ENCODE measurements at places on chromosomes 11 and 22. TPM values are rescaled to one million over a fixed set of nuclear protein-coding genes. Genes with fewer than 3 reads are reported as not detected.

GRCh38 chr11:122246874-122247273 lies 130.9 kb upstream of the BLID start:
- DNase-seq = no peak

DNA sequence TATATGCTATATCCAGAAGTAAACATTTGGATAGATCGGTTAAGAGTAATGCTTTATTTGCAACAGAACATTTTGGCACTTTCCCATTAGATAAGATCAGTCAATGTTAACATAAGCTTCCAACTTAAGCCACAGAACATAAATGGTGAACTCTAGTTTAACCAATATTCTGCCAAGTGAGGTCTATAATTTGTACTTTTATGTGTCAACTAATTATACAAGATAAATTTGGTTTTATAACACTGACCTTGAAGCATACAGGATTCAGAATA lies 23.5 kb upstream of the BLID start:
- no peak for DNase-seq

DNA sequence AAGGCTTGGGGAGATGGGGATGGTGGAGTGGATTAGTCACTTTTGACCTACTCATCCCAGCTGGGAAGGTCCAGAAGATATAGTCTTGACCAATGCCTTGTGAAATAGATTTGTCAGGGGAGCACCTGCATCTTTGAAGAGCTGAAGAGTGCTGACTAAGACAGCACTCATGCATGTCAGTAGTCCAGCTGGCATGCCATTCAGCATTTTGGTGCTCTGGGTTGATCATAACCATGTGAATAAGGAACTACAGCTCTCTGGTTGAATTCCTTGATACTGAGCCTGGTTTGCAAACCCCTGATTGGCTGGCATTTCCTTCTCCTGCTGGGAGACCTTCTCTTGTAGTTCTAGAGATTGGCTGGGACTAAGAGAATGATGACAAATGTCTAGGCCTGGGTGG lies 106.8 kb upstream of the ALX4 start:
- no peak for DNase-seq

The CABP2 gene
- not detected for total RNA-seq

The PRRG4 gene
- total RNA-seq = 0.18 TPM

DNA sequence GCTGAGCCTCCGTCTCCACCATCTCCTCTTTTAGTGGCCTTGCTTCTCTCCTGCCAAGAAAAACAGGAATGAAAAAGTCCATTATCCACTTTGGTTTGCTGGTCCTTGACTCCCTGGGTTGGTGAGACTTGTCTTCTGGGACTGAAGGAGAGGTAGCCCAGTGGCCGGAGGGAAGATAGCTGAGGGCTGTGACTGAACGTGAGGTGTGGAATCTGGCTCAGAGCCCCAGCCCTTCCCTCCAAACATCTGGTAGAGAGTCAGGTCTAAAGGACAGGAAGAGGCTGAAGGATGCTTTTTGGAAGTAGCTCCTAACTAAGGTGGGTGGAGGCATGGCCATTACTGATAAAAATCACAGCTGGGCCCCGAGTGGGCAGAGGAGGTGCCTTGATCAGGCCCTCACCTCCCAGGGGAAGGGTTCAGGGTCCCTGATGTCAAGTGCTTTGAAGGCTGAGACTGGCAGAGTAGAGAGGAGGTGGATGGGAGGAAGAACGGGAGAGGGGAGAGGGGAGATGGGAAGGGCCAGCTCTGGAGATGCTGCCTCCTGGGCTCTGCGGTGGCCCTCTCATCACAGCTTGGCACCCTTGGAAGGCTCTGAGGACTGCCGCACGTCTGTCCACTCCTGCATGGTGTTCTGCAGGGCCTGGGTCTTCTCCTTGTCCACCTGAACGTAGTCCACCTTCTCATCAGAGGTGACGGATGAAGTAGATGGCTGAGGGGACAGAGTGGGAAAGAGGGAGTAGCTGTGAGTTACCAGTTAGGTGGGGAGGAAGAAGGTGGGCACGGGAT lies 30.2 kb downstream of the USP35 start:
- no peak for DNase-seq

- DNase-seq = peak; percentile 96
Observed at GRCh38 chr22:31926969-31927368, 17.4 kb upstream of the YWHAH start.

GRCh38 chr11:41254966-41255365 lies 204.5 kb downstream of the LRRC4C start:
- peak; percentile 9 for DNase-seq

- DNase-seq = no peak
Observed at GRCh38 chr11:43765194-43765593, 84.7 kb downstream of the HSD17B12 start.

- no peak for DNase-seq
Observed at GRCh38 chr11:47148903-47149531, 27.7 kb downstream of the ARFGAP2 start.

DNA sequence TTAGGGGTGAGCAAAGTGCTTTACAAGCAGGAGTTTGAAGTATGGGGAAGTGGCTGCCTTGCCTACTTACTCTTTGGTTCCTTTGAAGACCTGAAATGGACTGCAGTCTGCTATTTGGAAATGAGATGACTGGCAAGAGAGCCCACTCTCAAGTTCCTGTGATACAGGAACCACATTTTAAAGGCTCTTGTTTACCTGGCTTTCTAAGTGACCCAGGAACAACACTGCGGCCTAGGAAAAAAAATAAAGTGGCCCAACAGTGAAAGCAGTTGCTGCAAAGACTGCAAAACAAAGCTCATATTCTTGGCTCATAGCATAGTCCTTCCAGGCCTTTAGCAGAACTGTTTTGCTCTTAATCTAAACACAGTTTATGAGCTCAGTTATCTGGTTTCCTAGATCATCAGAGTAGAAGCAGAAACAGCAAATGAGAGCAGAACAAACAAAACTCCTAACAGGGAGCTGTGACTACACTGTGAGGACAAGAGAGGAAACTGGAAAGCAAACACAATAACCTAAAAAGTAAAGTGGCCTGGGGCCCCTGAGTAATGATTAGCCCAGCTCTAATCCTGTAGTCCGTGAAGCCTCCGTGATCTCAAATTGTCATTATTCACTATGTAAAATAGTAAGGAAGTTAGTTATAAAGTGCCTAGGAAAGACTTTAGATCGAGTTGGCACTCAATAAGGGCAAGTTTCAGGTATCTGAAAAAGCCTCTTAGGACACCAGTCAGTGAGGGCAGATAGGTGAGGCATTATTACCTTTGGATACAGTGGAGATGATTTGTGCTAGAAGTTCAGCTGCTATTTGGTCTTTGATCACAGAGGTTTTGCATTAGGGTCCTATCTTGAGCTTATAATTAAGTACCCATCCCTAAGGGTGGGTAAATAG lies 11.5 kb downstream of the CCDC117 start:
- no peak for DNase-seq

DNA sequence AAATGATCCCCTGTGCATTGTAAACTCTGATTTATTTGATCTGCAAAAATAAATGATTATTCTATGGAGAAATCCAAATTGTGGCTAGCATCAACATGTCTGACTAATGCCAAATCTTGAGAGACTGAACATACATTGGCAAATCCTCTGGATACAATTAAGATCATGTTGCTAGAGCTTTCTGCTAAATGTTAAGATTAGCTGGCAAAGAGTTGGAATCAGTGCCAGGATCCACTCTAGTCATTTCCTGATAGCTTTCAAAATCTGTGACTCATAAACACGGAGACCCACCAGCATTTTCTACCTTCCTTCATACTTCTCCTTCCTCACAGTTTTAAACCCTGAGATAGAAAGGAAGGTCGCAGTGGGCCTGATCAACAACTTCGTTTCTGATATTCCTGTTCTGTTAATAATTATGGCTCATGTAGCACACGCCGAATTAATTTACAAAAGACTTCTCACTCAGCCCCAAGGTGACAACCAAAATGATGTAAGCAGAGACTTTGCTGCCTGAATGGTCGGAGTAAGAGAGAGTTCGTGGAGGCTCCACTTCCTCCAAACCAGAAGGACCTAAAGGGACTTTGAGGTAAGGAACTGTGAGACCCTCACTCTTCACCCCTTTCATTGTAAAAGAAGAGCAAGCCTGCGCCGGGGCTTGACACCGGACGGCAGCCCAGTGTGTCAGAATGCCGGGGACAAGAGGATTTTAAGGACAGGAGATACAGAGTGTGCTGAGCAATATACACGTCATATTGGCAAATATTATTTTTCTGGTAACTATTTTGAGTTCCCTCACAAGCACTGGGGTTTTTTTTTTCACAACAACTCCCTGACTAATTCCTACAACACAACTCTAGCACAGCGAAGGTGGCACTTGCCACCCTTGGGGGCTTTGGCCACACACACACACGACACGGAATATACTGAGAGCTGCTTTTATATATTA lies 42.0 kb downstream of the SERPINH1 start:
- no peak for DNase-seq

The CALCB gene
- 2.6 TPM for total RNA-seq

GRCh38 chr11:24163146-24163545 lies 333.7 kb upstream of the LUZP2 start:
- no peak for DNase-seq

The APOL3 gene
- total RNA-seq = 2.4 TPM

GRCh38 chr22:44730490-44731356 lies 21.7 kb upstream of the ARHGAP8 start:
- no peak for DNase-seq

DNA sequence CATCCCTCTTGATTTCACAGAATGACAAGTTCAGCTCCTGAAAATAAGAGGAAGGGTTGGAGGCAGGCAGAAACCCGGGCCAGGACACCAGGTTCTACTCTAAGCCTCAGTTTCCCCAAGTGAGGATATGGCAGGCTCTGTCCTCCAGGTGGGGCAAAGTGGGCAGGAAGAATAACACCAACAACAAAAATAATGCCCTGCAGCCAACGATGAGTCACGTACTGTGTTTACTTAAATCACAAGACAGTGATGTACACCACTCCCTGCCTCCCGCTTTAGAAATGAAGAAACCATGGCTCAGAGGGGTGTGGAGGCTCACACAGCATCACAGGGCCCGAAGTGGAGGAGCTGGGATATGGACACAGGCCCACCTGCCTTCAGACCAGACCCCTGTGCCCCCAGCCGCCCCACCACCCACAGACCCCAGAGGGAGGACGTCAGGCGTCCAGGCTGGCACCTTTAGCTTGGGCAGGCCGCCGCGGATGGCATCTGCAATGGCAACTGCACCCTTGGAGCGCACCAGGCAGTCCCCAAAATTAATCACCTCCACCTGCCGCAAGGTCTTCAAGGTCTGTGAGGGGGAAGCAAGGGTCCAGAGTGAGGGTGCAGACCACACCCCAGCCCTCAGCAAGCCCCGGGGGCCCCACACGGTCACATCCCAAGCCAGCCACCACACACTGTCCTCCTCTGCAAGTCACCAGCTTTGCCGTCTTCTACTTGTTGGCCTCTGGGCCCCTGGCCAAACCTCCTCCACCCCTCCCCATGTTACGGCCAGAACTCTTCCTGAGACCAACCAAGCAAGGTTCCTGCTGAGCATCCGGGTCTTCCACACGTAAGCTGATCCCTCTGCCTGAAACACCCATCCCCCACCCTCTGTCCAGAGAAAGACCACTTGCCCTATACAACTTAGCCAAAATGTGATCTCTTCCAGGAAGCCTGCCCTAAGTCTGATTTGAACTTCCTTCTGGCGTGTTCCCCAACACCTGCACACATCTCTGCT lies 15.8 kb upstream of the CHADL start:
- DNase-seq = no peak

DNA sequence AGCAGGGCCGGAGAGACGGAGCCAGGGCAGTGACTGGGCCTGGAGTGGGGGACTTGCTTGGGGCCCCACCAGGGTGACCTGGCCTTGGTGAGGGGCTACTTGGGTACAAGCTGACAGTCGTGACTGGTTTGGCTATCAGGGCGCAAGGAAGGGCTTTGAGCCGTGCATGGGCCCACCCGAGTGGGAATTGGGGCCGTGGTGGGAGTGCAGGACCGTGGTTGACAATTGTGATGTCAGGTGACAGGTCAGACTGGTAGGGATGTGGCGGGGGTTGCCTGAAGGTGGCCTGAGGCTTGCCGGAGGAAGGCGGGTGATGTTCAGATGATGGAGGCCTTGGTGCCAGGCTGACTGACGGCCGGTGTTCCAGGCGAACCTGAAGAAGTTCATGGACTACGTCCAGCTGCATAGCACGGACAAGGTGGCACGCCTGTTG lies 5.6 kb downstream of the SHANK3 start:
- no peak for DNase-seq

GRCh38 chr11:614021-614622 lies 1.6 kb downstream of the IRF7 start:
- no peak for DNase-seq

The CRYBB3 gene
- not detected for total RNA-seq

- no peak for DNase-seq
Observed at GRCh38 chr11:98365190-98365589, 655.6 kb upstream of the CNTN5 start.

The CNGA4 gene
- 0.36 TPM for total RNA-seq

The ACER3 gene
- total RNA-seq = 16.0 TPM

The THRSP gene
- 0.45 TPM for total RNA-seq

The EMID1 gene
- total RNA-seq = 8.0 TPM

DNA sequence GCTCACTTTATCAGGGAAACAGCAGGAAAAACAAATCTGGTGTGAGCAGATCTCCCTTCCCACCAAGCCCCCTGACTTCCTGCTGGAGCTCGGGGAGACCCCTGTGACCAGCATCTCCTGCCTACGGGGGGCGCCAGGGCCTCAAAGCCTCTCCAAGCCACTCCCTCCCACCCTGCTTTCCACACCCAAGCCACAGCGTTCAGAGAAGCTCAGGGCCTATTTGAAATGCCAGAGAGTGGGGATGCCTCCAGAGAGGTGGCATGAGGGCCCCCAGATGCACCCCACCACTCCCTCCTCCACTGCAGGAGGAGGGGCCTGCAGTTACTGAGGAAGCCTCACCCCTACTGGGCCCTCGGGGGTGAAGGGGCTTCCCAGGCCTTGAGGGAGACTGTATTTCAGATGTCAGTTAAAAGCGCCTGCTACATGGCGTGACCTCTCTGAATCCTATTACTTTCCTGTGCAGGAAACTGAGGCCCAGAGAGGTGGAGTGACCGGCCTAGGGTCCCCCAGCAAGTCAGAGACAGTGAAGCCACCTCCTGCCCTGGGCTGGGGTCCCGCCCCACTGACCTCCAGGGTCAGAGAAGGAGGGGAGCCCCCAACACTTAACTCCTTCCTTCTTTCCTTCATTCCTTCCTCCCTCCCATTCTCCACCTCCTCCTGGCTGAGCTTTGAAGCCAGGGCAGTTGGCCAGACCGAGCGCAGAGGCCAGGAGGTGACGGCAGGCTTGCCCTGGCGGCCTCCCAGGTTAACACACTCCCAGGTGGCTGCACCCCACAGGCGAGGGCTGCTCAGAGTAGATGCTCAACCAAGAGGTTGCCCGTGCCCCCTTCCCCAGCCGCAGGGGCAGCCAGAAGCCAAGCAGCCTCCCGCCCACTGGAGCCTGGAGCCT lies 6.0 kb upstream of the CDKN1C start:
- DNase-seq = no peak

GRCh38 chr11:73963861-73964260 lies 13.0 kb downstream of the DNAJB13 start:
- DNase-seq = no peak

DNA sequence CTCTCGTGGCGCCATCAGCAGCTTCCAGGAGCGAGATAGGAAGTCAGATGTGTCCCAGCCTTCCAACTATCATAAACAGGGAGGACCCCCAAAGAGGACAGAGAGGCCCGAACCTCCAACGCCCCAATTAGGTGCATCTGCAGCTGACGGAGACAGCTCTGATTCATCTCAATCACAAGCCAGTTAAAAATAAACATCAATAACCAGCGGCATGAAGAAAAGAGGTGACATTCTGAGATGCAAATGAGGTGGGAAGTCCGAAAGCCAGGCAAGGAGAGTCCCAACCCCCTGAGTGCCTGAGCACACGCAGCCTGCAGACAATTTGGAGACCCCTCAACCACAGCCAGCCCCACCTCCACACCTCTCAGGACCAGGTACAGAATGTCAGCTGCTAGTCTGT lies 28.1 kb upstream of the IGSF9B start:
- no peak for DNase-seq

- DNase-seq = peak; percentile 54
Observed at GRCh38 chr11:114340311-114341131, 44.3 kb downstream of the NNMT start.
